ENCODE measurements at places on chromosomes 4 and X.

DNA sequence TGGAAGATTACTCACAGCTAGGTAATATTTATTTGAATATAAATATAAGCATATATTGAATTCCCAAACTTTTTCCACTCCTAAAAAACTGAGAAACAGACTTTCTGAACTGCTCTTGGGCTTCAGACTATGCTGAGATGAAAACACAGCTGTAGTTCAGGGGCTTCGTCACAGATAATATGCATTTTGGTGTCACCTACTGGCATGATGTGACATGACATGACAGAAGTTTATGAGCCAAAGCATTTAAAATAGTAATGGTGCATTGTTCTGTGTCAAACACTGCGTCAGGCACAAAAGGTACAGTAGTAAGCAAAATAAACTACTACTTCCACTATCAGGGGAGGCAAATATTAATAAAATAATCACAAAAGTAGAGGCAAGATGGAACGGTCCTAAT, 171.3 kb downstream of the BTC start:
- DNase-seq: peak; percentile 18

DNA sequence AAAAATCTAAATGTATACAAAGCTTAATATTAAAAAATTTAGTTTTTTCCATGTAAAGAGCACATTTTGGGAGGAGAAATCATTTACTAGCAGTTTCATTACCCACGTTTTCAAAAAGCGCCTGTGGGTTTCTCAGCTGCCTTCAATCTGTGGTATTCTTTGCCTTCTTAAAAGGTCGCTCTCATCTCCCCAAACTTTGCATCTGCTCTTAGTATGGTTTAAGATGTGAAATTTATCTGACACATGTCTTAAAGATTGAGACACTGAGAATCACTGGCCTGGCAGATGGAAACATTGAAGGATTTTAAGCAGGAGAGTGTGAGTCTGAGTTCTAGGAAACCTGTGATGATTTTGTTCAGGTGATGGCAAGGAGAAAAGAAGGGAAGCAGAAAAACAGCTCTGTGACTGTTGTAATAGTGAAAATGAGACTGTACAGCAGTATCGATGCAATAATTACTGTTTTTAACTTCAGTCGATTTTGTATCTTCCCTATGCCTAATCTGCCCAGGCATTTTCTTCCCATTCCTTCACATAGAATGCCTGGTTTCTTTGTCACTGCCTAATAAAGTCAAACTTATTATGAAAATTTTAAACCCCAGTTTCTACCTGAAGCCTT, 75.9 kb downstream of the PAQR3 start:
- no peak for DNase-seq

- DNase-seq: no peak
Measured at GRCh38 chr4:15894393-15894792, 44.1 kb downstream of the FGFBP1 start.

DNA sequence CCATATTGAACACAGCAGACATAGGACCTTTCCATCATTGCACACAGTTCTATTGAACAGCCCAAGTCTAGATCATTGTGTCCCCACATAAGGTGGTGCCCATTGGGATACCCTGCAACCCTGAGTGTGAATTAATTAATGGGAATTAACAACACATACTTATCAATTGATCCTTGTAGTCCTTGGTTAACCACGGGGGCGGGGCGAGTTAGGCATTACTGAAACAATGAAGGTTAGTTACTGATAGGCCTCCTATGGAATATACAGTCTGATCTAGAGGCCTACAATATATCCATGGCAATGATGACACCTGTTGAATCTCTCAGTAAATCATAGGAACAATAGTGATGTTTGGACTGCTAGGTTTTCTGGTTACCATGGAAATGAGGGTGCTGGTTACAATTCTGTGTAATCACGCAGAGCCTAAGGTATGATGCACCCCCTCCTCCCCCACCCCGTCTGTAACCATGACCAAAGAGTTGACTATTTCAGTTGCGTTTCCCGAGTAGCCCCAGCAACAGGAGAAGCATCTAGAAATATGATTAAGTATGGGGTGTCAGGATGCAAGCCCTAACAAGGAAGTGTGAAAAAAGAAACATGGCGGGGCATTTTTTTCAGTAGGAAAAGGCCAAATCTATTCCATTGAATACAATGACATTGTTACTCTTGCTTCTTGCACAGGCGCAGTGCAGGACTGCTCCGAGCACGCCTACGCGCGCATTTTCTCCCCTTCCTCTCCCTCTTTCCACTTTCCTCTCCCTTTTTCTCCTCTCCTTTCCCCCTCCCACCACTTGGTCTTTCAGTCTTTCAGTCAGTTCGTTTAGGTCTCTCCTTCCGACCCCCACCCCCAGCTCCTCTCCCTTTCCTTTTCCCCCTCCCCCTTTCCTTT, 677 bp upstream of the NONO start:
- peak; percentile 65 for DNase-seq

DNA sequence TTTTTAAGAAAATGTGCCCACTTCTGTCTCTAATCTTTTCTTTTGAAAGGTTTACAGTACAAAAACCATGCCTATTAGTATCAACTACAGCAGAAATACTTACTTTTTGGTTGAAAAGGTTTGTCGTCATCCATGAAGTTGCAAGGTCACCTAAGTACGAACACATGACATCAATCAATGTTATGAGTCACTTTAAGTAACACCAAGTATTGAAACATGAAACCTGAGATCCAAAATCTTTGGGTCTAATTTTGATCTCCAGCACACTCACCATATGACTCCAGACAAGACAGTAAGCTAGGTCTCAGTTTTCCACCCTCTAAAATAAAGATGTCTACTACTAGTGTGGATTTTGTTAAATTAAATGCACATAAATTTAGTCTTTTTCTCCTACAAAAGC, 8.4 kb downstream of the ZNF280C start:
- no peak for DNase-seq

DNA sequence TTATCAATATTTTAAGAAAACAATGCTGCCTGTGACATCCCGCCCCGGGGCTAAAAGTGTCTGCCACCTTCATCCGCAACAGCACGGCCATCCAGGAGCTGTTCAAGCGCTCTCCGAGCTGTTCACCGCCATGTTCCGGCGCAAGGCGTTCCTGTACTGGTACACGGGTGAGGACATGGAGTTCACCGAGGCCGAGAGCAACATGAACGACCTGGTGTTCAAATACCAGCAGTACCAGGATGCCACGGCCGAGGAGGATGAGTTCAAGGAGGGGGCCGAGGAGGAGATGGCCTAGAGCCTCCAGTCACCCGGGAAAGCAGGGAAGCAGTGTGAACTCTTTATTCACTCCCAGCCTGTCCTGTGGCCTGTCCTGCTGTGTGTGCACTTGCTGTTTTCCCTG, 12.1 kb upstream of the KLHL13 start:
- no peak for DNase-seq

DNA sequence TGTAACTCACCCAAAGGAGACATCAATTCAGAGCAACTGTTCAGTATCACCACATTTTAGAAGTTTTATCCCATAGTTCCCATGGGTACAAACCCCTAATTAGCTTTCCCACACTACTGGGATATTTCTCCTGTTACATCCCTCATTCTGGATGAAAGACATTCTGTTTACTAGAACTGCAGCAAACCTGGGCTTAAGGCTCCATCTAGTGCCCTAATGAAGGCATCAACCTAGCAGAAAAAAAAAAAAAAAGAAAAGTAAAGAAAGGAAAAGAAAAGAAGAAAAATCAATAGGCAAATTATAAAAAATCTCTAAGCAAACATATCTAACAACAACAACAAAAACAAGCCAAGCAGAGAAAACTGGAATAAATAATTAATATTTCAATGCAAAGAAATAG, 133.7 kb upstream of the CPXCR1 start:
- no peak for DNase-seq

- no peak for DNase-seq
Measured at GRCh38 chrX:13923845-13924244, 105.8 kb downstream of the GEMIN8 start.

DNA sequence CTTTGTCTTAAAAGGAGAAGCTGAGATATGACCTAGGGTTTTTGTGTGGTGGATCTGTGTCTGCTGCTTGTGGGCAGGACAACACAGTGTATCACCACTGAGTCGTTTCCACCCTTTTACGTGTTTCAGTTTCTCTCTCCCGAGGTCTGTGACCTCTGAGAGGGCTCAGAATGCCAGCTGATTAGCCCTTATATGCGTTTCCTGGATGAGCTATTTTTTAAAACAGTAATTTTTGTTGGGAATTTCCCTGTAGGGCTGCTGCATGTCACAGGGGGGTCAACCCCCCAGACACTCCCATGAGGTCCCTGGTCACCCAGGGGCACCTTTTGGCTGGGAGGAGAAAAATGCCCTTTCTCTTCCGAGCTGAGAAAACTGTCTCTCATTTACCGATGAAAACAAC, 170.4 kb upstream of the CASK start:
- DNase-seq: no peak

DNA sequence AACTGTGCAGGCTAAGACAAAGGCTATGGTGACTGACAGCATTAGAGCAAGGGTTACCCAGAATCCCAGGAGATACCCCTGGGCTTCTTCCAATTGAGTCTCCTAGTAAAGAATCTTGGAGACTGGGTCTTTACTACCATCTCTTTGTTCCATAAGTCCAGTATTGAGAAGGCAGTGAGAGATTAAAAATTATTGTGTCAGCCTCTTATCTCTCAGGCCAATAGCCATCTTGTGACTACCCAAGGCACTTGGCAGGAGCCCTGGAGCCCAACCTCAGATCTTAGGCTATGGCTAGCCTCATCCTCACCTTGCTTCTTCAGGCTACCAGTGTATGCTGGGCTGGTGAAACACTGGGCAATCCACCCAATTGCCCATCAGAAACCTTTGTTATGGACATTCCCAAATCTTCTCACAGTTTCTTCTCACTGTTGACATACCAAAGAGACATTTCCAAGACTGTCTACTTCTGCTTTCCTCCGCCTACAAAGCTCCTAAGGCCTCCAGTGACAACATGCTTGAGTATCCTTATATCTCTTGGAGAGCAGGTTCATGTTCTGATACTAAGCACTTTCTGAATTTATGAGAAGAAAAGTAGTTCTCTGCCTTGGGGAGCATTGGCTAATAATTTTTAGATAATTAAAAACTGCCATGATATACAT, 76.3 kb upstream of the STIM2 start:
- DNase-seq: no peak

DNA sequence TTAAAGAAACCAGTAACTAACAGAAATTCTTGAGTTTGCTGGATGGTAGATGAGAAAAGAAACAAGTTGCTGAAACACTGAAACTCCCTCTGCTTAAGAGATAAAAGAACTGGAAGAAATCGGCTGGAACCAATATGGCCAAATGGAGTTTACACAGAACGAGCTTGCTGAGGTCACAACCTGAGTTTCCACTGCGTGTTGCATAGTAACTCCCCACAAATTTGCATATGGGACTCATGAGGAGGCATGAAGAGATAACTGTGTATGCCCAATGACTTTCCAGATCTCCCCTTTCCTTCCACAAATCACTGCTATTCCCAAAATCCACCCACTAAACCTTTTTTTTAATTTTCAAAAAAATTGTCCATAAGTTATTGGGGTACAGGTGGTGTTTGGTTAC, 10.2 kb upstream of the SMR3B start:
- DNase-seq: no peak

GRCh38 chr4:101171747-101172146, 175.6 kb downstream of the PPP3CA start:
- no peak for DNase-seq

- no peak for DNase-seq
Measured at GRCh38 chrX:17830211-17830610, 30.9 kb downstream of the RAI2 start.

DNA sequence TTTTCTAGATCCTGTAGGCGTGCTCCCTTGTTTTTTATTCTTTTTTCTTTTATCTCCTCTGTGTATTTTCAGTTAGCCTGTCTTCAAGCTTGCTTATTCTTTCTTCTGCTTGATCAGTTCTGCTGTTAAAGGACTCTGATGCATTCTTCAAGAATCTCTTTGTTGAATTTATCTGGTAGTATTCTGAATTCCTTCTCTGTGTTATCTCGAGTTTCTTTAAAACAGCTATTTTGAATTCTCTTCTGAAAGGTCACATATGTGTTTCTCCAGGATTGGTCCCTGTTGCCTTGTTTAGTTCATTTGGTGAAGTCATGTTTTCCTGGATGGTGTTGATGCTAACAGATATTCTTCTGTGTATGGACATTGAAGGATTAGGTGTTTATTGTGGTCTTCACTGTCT, 15.3 kb downstream of the RAB33B start:
- no peak for DNase-seq

DNA sequence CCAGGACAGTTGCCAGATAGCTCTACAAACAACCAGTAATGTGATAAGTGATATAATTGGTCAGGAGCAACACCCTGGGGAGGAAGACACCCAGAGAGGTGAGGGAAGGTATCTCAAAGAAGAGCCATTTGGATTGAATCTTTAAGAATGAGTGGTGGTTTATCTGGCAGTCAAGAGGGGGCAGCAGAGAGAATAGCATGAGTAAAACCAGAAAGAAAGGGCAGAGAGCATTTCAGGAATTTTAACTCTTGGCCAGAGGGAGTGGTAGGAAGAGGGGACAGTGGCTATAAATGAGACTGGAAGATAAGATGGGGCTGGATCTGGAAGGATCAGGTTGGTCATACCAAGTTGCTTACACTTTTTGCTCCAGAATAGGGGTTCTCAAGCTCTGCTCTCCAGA, 5.9 kb upstream of the SEPTIN6 start:
- DNase-seq: no peak

GRCh38 chr4:145041378-145041777, 56.6 kb downstream of the ANAPC10 start:
- DNase-seq: no peak

DNA sequence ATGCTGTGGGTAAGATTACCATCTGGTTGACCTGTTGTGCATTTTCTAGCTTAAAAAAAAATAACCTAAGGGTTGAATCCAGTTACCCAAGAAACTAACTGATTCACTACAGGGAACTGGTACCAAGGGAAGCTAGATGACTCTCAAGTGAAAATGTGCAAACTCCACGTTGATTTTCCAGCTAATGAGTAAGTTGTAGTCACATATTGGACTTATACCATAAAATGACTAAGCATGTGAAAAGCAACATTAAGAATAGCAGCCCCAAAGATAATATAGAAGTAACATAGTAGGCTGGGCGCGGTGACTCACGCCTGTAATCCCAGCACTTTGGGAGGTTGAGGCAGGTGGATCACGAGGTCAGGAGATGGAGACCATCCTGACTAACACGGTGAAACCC, 270.9 kb downstream of the SPRY1 start:
- DNase-seq: no peak
